ENCODE measurements at places on chromosomes 1 and 21.
A peak's percentile ranks its signal among the peaks of the same experiment; 100 is the strongest.

- ATAC-seq, result no peak
These were observed 29.9 kb upstream of the SLC44A3 start for GRCh38 chr1:94790246-94790645.

- ATAC-seq, result no peak
These were observed 120.2 kb downstream of the DMRTB1 start for GRCh38 chr1:53579221-53580008.

DNA sequence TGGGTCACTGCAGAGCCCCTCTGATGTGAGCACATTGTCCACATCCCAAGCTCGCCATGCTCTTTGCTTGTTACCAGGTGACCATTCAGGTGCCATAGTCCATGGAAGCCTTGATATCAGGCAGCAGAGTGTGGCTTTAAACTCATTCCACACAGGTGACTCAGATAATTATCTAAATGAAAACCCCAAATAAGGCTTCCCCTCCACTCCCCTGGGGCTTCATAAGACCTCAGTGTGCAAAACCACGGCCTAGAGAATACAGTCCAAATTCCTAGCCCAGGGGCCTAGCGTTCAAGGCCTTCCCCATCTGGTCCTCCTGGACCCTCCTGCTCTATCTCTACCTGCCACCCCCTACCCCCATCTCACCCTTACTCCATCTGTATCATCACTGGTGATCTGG lies 97.1 kb downstream of the ARHGEF10L start:
- no peak for ATAC-seq

DNA sequence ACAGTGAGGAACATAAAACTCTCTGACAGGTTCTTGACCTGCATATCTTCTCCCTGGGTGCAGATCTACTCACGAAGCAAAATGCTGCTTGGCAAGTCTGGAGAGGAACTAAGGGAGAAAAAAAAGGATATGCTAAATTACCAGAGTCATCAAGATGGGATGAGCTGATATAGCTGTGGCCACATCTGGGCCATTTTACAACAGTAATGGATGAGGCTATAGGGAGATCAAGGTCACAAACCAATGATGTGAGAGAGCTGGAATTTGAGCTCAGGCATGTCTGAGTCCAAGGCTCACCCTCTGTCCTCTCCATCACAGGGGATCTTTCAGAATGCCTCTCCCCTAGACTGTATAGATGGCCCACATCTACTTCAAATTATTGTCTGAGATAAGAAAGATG lies 26.2 kb downstream of the ZMYND12 start:
- ATAC-seq, result no peak

DNA sequence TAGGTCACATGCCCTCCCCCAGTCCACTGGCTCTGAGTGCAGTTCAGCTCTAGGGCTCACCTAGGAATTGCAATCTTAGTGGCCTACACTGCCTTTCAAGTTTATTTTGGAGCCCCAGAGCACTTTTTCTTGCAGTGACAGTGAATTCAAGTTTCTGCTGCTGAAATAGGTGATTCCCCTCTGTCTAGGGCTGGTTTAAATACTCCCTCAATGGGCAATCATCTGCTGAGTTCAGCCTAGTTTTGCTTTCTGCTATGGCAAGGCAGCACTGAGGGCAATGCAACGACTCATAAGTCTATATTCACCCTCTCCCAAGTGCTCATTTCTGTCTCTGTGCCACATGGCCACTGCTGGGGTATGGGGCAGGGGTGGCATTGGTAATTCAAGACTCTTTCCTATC lies 472.6 kb upstream of the RGS18 start:
- ATAC-seq, result no peak

- ATAC-seq, result no peak
These were observed 27.5 kb downstream of the SLC6A17 start for GRCh38 chr1:110177775-110178174.

DNA sequence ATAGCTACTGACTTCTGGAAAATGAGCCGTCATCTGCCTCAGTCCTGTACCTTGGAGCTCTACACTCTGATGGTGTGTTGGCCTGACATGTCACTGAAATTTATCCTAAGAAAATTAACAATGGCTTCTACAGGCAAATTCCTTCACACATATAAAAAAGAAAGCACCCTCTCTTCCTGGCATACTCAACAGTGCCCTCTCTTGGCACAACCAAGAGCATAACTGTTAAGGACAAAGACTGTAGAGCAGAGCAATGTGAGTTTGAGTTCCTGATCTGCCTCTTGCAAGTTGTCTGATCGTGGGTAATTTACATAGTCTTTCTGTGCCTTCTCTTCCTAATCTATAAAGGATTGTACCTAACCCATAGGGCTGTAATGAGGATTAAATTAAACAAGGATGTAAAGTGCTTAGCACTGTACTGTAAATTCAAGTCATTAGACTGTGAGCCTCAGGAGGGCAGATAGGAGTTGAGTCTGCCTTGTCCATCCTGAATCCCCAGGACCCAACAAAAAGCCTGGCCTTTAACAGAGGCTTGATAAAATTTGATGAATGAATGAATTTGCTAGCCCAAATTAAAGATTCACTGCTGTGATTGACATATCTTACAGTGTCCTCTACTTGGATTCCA lies 83.5 kb downstream of the SYF2 start:
- ATAC-seq, result no peak

GRCh38 chr1:173405834-173406233 lies 71.3 kb upstream of the PRDX6 start:
- ATAC-seq, result no peak

DNA sequence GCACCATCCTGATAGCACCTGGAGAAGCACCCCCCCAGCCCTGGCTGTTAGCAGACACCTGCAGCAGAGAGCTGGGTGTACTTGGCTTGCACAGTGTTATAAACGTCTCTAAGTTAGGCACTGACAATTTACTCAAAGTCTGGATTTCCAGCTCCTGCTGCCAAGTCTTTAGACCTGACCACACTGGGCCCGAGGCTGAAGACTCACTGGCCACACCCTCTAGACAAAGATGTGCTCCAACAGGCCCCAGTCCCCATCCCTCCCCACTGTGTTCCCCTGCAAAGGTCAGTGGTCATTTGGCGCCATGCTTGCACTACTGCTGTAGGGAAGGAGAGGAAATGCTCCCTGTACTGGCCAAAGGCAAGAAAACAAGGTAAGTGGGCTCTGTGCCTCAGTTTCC lies 31.1 kb downstream of the PADI6 start:
- no peak for ATAC-seq

DNA sequence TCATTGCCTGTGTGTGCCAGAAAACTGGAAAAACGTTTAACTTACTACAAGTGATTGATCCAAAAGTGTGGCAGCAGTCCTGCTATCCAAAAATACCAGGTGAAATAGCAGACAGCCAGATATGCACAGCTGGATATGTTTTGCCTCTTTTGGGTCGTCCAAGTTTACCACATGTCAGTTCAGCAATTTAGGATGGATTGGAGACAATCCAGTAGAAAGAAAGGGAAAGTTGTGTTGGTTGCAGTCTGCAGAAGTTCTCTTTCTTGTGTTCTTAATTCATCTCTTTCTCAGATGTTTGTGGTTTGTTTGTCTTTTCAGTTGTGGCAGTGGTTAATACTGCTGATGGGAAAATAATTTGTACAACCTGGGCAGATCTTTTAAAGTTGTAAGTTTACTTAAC lies 645.0 kb downstream of the PTPRC start:
- no peak for ATAC-seq

DNA sequence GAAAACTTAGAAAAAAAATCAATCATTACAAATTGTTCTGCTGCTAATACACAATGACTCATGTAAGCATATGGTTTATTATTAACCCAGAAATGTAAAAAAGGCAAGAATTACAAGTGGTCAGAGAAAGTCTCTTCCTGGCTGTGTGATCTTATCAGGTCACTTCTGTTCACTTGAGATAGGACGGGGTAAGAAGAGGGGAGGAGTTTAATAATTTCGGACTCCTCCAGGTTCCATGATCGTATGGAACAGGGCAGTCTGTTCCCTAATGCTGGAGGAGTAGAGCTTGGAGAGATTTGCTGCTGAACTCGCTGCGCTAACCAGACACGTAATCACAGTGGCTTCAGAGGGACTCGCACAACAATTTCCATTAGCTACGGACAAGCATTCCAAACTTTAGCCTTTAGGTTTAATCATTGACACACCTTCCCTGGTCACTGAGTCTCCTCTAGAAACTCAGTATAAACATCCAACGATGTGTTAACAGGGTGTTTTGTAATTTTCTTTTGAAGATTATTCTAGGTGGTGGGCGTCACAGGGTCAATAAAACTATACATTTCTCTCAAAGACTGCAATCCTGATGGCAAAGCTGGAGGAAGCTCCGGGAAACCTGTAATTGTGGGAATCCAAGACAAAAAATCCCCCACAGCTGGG lies 1.3 kb downstream of the CRYZ start:
- no peak for ATAC-seq

DNA sequence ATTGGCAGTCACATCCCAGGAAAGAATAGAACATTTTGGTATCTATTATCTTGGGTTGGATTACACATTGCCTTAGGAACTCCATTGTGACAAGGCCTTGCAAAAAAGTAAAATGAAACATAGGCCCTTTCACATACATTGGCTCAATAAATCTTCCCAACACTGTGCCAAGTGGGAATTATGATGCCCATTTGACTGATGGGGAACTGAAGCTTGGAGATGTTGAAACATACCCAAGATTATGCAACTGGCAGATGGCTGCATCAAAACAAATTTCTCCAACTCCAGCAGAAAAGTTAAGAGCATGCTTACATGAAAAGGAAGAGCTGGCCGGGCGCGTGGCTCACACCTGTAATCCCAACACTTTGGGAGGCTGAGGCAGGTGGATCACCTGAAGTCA lies 26.9 kb downstream of the PLEKHO1 start:
- no peak for ATAC-seq

GRCh38 chr1:22978299-22978698 lies 5.6 kb upstream of the LACTBL1 start:
- ATAC-seq, result no peak

DNA sequence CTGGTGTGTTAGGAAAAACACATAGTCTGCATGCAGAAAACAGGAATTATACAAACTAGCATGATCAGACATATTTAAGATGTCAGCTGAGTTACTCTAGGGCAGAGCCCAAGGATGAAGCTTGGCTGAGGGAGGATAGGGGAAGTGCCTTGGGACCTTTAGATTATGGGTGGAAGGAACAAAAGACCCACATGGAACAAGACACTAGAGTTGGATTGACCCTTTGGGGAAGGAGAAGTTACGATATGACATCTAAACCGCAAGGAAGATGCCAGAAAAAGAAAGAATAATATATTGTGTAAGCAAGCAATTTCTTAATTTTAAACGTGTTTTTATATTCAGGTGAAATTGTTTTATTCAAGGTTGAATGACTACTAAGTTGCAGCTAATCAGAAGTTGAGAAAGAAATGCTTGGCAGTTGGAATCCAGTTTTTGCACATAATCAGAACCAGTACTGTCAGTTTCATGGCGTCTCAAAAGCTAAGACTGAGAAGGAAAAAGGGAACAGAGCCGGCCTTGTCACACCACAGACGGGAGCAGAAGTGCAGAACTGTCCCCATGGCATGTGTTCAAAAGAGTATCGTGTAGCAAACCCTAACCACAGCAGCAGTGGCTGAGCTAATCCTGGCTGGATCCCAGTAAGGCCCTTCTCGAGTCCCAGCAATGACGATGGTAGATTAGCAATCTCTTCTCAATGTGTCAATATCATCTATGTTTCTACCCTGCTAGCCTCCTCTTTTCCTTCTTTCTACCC lies 31.2 kb upstream of the IFNAR2 start:
- ATAC-seq, result no peak

DNA sequence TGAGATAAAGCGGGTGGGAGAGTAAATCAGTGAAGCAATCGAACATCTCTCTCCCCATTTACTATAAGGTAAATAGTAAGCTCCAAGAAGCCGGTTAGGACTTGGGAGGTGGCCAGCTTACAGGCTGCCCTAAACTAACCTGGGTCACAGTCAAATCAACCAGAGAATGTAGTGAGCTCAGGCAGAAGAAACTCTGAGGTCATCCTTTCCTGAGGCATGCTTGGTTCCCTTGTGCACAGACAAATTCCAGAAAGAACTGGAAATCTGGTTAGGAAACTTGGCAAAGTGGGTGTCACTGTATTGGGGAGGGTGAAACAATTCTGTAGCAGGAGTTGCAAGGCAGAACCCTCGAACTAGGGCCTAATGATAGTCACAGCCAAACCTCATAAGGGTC lies 72.5 kb downstream of the NTMT2 start:
- no peak for ATAC-seq

DNA sequence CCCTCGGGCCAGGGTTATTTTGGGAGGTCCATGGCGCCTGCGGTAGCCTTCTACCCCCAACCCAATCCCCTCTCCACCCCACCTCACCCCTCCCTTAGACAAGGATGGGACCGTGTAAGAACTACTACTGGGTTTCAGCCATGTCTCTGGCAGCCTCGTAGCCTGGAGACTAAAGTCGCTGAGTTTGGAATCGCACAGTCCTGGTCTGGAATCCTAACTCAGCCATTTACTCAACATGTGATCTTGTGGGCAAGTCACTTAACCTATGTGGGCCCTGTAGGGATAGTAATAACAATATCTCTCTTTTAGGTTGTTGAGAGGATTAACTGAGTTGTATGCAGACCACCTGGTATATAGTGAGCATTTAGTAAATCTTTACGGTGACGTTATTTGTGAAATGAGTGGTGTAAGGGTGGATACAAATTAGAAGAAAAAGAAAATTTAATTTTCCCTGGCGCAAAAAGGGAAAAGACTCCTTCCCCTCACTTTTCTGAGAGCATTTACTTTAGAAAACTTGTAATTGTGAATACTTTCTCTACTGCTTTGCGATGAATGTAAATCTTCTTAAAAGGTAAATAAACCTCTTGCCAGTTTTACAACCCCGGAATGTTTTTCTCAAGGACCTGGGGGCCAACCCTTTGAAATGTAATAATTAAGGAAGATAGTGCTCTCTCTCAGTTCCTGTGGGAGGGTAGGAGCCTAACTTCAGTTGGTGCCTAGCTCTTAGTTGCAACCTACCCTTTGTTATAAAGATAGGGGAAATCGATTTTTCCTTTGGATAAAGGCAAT lies 615 bp upstream of the MRPS15 start:
- ATAC-seq, result peak; percentile 50

DNA sequence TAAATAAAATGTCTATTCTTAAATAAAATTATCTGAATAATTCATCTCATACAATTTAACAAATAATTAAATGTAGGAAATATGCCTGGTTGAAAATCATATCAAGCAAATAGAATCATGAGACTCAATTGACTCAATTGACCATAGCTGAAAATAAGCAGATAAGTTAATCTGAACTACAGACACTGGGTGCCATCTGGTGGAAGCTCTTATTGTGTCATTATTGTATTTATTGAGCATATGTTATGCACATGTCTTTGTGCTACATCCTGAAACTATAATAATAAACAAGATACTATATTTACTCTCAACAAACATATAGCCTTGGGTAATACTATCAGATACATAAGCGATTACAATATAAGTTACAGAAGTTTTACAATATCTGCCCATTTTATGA lies 41.0 kb downstream of the BRINP3 start:
- no peak for ATAC-seq

DNA sequence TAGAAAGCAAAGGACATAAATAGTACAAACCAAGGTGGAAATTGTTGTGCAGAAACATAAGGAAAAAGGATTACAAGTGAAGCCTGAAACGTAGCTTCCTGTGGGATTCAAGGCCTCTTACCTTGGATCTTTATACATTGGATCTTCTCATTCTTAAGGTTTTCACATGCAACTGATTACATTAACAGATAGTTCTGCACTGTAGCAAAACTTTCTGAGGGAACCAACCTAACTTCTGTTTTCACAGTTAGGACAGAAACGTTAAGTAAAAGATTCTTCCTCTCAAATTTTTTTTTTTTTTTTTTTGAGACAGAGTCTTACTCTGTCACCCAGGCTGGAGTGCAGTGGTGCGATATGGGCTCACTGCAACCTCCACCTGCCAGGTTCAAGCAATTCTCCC lies 7.8 kb upstream of the TM2D1 start:
- ATAC-seq, result no peak

- peak; percentile 99 for ATAC-seq
These were observed at the start of gene XKR8 for GRCh38 chr1:27959792-27960603. XKR8 (plus strand) TSS chr1:27959973; CDS start chr1:27960070, 97 bp downstream.

All from activated CD4-positive, CD25-positive, alpha-beta regulatory T cell treated with anti-CD3 and anti-CD28 coated beads, Interleukin-2, amount 50 U/mL, for 24 hours (primary cell).